Fibroblast of the aortic adventitia (primary cell): ENCODE measurements at places on chromosomes 6 and 20.

DNA sequence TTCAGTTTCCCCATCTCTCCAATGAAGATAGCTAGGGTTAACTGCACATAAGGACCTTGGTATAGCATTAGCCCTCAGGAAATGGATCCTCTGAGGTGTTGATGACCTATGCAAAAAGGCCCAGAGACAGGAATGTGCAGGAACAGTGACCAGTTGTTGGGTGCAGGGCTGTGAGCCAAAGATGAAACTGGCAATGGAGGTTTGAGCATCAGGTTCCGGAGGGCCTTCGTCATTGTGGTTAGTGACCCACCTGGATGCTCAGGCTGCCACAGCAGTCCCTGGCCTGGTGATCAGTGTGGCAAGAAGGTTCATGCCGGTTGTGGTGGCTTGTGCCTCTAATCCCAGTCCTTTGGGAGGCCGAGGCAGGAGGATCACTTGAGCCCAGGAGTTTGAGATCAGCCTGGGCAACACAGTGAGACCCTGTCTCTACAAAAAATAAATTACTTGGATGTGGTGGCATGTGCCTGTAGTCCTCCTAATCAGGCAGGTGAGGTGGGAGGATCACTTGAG is 43.7 kb downstream of the TM9SF4 start:
- no peak for DNase-seq

DNA sequence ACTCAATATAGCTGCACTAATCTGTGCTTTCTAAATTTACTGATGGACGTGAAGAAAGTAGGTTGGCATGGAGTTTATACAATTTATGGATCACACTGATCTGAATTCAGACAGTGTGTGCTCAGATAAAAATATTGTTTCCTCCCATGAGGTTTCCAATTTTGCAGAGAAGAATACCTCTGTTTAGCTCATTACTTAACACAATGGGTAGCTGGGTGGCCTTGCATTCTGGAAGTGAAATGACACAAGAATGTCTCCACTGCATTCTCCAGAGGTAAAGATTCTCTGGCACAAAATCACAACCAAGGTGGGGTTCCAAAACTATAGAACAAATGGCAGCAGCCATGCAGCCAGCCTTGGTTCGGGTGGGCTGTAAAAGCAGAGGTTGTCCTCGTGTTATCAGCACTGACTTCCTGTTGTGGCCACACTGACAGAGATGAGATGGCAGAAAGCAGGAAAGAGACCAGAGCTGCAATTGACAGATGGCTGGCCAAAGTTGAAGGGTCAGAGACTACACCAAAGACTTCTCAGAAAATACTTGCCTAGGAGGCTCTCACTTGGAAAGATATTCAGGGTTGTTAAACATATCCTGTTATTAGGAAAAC is 50.2 kb downstream of the HDAC2 start:
- no peak for DNase-seq

GRCh38 chr6:107793191-107793590 is 30.9 kb downstream of the SCML4 start:
- no peak for DNase-seq

DNA sequence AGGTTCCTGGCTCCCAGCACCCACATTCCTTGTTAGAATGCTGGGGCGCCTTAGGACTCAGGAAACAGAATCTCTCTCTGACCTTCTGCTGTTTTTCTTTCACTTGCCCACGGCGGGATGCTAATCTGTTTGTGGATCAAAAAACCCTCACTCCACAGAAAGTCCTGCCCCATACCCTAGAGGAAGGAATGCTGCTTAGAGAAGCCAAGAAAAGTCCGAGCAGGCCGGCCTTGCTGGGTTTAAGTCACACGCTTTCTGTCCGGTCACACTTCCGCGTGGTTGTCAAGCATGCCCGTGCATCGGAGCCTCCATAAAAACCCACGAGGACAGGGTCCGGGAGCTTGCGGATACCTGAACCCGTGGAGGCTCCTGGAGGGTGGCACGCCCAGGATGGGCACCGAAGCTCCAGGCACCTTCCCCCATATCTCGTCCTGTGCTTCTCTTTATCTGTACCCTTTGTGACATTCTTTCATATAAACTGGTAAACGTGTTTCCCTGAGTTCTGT is 223.1 kb downstream of the NRN1 start:
- DNase-seq, result no peak

DNA sequence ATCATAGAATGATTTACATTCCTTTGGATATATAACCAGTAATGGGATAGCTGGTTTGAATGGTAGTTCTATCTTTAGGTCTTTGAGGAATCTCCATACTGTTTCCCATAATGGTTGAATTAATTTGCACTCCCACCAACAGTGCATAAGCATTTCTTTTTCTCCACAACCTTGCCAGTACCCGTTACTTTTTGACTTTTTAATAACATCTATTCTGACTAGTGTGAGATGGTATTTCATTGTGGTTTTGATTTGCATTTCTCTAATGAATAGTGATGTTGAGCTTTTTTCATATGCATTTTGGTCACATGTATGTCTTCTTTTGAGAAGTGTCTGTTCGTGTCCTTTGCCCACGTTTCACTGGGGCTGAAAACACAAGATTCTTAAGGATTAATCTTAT is 107.3 kb downstream of the TINAG start:
- DNase-seq, result no peak
